ENCODE measurements at places on chromosomes 2 and 18.

GRCh38 chr18:21680161-21680560 is 24.4 kb downstream of the ABHD3 start:
- no peak for DNase-seq

- DNase-seq = no peak
Measured at GRCh38 chr18:34723143-34723542, 13.0 kb downstream of the DTNA start.

DNA sequence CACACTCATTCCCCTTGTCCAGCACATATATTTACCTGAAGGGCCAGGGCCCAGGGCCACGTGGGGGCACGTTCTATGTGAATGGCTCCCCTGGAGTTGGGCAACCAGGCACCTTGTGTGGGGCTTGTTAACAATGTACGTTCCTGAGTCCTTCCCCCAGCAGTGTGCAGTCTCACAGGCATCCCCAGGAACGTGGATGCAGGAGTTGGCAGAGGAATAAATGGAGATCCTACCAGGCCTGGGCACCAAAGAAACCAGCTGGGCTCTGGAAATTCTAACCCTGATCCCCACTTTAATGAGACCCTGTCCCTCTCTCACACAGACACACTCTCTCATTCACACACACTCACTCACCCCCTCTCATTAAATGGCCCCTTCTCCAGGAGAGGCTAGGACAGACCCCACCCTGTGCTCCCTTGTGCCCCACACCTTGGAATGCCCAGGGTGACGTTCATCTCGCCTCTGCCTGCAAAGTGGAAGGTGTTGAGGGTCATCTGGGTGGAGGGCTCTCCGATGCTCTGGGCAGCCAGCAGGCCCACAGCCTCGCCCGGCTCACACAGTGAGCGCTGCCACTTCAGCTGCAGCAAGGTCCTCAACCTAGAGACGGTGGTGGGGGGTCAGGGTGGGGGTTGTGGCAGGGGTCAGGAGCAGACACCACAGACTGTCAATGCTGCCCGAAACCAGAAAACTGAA is 65.6 kb downstream of the POLR1A start:
- no peak for DNase-seq

GRCh38 chr2:43461453-43462073 is 134.3 kb downstream of the THADA start:
- no peak for DNase-seq

GRCh38 chr2:129757915-129758783 is 221.3 kb upstream of the RAB6C start:
- DNase-seq = no peak

GRCh38 chr2:60413814-60414168 is 139.7 kb downstream of the BCL11A start:
- DNase-seq = no peak

GRCh38 chr2:1591978-1592907 is 152.1 kb downstream of the PXDN start:
- peak; percentile 77 for DNase-seq

Measured in fibroblast of skin of right biceps (primary cell).